Activated effector memory CD4-positive, alpha-beta T cell treated with anti-CD3 and anti-CD28 coated beads, Interleukin-2, amount 50 U/mL, for 16 hours (primary cell): ENCODE measurements at places on chromosomes 2 and 18.
A peak's percentile ranks its signal among the peaks of the same experiment; 100 is the strongest.

DNA sequence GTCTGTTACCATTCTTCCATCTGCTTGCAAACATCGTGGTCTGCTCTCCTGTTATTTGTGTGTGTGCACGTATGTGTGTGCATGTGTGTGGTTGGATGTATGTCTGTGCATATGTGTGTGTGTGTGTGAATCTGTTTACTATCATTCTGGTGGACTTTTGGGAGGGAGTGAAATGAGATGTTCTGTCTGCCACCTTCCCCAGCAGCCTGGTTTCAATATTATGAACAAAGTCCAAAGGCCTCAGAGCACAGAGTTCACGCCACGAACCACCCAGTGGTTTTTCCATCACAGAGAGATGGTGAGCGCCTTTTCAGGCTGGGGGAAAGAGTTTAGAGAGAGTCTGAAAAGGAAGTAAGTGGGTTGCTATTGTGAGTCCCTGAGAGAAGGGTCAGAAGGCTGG is 67.1 kb upstream of the YWHAQ start:
- no peak for DNase-seq

DNA sequence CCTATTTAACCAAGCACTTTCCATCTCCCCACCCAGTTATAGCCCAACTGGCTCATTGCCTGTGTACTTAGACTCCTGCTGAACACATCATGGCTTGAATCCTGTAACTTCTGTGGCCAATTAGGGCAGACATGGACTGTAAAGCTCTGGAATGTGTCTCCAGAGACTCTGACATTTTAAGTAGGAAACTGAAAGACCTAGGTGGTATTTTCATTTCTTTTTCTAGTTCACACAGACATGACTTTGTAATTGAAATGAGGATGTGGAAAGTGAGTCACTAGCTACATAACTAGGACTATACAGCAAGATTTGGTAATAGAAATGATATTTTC is 12.2 kb downstream of the DOK1 start:
- no peak for DNase-seq

- no peak for DNase-seq
Measured at GRCh38 chr2:160583813-160584537, 90.4 kb upstream of the RBMS1 start.

- no peak for DNase-seq
Measured at GRCh38 chr2:148599109-148599991, 45.2 kb upstream of the EPC2 start.

- no peak for DNase-seq
Measured at GRCh38 chr2:122390406-122390805, 635.0 kb downstream of the TSN start.

DNA sequence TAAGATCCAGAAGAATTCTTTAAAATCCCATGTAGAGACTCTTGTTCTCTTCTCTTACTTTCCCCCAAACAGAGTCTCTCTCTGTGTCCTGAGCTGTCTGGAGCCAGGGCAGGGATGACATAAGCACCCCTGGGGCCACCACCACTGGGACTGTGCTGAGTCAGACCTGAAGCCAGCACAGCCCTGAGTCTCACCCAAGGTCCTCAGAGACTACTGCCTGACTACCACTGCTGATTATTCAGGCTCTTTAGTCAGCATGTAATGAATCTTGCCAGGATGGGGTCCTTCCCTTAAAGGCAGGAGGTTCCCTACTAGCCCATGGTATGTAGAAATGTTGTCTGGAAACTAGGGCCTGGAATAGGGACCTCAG is 34.9 kb upstream of the DYNC1I2 start:
- DNase-seq = no peak

DNA sequence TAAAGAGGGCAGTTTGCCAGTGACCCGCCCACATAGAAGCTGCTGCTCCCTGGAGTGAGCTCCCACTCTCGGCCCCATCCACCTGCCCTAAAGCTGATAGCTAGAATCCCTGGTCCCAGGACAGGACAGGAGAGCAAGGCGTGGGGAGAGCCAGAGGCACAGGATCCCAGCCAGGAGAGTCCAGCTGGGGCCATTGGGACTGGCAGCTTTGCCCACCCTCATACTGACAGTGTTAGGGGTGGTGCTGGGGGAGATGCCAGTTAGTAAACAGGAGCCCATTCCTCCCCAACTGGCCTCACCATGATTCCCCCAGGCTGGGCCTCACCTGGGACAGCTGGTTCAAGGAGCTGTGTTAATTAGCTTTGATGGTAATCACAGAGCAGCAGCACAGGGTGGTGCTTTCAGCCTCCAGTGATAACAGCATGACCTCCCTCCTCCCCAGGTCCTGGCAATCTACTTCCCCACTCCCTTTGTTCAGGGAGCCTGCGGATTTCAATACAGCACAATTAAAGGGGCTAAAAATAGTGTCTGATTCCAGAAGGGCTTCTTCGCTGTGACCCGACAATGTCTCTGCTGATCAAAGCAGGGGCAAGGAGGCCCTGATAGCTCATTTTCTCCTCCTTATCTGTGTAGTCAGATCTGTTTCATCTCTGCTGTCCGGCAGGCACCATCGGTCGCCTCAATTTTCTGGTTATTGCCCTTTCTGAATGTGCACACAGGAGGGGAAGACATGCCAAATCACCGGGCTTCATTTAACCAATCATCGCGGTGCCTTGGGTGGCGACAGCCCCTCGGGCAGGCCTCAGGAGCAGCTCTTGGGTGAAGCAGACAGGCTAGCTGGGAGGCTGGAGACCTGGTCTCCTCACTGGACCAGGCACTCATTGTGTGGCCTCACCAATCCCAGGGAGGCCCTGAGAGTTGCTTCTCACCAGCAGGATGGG is 119.9 kb upstream of the TEX51 start:
- DNase-seq = peak; percentile 55

GRCh38 chr2:235864302-235864701 is 303.9 kb downstream of the GBX2 start:
- DNase-seq = no peak

DNA sequence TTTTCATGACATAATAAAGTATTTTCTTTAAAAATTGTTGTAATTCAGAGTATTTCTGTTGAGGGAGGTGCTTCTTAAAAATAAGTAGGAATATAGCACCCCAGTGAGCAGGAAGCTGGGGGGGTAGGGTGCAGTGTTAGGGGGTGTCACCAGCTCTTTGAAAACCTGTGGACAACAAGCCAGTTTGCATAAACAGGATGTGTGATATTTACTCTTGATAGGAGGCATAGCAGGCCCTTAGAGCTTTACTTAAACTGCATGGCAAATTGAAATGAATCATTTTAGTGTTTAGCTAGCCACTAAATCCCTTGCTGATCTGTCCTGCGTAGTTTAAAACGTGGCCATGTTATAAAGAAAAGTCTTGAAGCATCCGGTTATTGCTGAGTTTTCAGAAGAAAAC is 8.4 kb downstream of the TGIF1 start:
- no peak for DNase-seq

GRCh38 chr2:28547906-28548600 is 52.2 kb downstream of the PLB1 start:
- DNase-seq = no peak

DNA sequence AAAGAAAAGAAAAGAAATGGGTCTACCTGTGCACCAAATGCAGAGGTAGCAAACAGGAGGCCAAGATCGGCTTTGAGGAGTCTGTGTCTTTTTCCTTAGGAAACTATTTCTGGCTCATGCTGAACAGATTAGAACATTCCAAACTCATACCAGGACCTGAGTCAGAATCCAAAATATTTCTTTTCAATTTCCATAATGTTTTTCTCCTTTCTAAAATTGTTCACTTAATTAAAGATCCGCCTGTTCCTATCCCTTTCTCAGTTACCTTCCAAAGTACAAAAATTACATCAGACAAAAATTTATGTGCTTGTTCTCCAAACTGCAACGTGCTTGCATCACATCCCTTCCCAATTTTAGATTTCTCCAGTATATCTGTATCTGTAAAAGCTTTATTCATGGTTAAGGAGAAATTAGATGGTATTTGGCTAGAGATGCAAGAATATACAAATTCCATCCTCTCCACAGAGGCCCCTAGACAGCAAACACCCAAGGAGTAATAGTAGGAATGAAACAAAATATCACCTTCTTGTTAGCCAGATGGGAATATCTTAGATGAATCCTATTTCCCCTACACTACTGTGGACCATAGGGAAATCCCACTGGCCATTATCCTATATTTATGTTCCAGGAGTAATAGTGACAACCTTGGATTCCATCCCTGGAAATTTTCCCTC is 130.6 kb downstream of the LNPK start:
- DNase-seq = no peak

GRCh38 chr18:6781142-6781714 is 51.7 kb downstream of the ARHGAP28 start:
- DNase-seq = no peak

- no peak for DNase-seq
Measured at GRCh38 chr2:23689891-23690290, 237.0 kb downstream of the ATAD2B start.

DNA sequence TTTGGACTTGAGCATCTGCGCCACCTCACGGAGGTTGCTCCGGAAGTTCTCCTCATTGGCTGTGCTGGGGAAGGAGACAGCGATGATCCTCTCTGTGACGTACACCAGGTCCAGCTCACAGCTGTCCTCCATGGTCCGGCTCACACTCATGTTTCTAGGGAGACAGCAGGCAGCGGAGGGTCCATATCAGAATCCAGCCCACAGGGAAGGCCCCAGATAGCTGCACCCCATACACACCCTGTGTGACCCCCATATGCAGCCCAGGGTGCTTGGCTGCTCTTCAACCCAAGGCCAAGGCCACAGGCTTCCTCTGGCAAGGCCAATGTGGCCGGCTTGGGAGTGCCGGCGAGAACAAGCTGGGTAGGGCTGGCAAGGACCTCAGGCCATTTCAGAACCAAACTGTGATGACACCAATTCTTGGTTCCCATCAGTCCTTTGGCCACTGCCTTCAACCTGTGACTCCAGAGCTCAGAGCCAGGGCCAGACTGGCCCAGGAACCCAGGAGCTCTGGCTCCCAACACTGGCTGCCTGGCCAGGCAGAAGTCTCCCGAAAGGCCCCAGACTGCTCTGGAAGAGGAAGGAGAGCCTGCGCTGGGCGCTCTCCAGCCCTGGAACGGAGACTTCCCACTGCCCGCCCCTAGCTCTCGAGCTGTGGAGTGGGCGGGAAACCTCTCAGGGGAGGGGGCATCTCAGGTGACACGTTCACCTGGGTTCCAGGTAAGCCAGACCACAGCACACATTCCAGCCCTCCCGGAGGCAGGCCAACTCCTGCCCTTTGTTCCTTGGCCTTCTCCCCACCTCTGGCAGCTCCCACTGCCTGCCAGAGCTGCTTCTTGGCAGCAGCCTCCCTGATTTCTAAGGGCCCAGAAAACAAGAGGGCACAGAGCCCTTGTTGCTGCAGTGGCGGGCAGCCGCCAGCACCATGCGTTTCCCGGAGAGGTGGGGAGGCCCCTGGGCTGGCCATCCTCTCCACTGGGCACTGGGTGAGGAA is 104.7 kb downstream of the TNS1 start:
- no peak for DNase-seq

- no peak for DNase-seq
Measured at GRCh38 chr2:120939595-120940318, 204.1 kb downstream of the GLI2 start.

GRCh38 chr2:119782308-119783027 is 22.7 kb downstream of the PTPN4 start:
- DNase-seq = no peak

- DNase-seq = no peak
Measured at GRCh38 chr2:239260546-239261327, 140.1 kb downstream of the HDAC4 start.

GRCh38 chr2:76197842-76198448 is 487.2 kb upstream of the GCFC2 start:
- DNase-seq = peak; percentile 65

GRCh38 chr18:3814816-3815215 is 364.8 kb downstream of the TGIF1 start:
- no peak for DNase-seq

DNA sequence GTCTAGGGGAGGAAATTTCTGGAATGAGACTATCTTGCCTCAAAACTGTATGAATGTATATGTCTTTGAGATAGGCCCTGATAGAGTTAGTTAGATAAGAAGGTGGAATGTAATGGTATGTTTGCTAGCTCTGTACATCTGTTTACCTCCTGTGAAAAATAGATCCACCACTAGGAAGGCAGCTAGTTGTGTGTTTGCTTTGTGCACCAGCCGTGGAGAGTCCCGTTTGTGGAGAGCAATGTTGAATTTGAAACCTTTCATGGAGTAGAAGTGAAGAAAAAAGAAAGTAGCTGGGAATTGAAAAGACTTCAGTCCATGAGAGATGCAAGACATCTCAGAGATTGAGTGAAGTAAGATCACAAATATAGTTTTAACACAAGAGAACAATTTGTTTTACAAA is 25.4 kb downstream of the ASXL3 start:
- DNase-seq = no peak

DNA sequence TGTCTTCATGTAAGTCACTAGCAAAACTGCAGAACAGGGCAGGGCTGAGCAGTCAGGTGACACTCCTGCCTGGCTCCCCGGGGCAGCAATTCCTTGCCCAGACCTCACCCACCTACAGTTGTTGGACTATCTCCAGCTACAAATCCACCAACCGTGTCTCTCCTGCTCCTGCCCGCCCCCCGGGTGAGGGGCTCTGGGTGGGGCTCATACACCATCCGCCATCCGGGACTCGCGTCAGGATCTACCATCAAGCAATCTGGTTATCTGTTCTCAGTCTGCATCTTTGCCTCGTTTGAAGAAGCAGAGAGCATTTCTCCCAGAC is 13.5 kb upstream of the GLI2 start:
- peak; percentile 31 for DNase-seq

- DNase-seq = peak; percentile 52
Measured at GRCh38 chr18:79962311-79962710, 2.1 kb upstream of the HSBP1L1 start.

DNA sequence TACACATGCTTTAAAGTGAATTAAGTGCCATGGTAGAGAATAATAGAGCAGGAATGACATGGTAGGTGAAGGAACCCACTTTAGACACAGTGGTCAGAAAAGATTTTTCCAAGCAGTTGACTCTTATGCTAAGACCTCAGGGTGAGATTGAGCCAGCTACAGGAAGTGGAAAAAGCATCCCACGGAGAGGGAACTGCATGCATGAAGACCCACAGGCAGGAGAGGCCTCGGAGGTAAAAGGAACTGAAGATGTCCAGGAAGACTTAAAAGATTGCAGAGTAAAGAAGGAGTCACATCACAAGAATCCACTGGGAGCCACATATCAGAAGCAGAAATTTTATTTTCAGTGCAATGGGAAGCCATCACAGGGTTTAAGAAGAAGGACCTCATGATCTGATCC is 499.2 kb upstream of the FAM98A start:
- no peak for DNase-seq

GRCh38 chr2:69517410-69517809 is 80.2 kb upstream of the NFU1 start:
- DNase-seq = no peak

GRCh38 chr2:126801473-126801872 is 97.2 kb upstream of the TEX51 start:
- DNase-seq = no peak

GRCh38 chr2:9984217-9984739 is 32.8 kb downstream of the GRHL1 start:
- DNase-seq = no peak

DNA sequence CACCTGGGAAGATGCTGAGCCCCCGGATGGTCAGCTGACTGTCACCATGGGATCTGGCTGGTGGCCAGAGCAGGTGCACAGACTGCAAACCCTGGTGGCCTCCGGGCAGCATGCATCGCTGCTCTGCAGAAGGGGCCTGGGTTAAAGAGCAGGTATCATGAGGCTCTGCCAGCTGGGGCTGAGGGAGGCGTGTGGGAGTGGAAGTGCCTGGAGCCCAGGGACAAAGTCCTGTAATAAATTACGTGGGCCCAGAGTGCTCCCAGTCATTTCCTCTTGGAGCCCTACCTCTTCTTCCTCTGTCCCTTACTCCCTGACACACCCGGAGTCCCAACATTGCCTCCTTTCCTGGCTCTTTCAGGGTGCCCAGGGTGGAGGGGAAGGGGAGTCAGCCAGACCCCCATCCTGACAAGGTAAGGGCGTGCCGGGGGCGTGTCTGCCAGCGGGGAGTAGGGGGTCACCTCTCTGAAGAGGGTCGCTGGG is at the start of gene MYO7B:
TSS of gene MYO7B (plus strand) at position 262 of the 480 bp plus-strand sequence. CDS start 24,040 bp downstream, outside the sequence.
- DNase-seq = no peak
